ENCODE measurements at places on chromosomes 7 and 10.

GRCh38 chr10:3312403-3312940, 139.9 kb upstream of the PITRM1 start:
- DNase-seq = no peak

DNA sequence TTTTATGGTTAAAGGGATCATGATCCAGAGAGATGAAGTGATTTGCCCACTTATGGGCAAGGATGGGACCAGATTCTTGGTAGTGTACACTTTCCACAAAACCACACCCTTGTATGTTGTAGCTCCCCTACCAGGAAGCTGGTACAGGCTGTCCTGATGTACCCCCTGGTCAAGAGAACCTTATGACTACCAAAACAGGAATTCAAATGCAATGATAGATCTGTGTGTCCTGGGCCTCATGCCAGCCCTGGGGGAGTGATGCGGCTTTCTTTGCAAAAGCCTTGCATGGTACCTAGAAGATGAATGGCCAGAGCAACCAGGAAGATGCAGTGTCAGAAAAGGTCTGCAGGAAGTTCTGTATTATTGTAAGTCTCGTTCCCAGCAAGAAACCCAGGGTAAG, 94.9 kb upstream of the AGK start:
- no peak for DNase-seq

GRCh38 chr7:107167483-107168232, 1.1 kb upstream of the HBP1 start:
- peak; percentile 33 for DNase-seq

GRCh38 chr10:14812271-14812670, 25.6 kb downstream of the CDNF start:
- no peak for DNase-seq

GRCh38 chr7:94177441-94177840, 173.3 kb upstream of the BET1 start:
- DNase-seq = no peak

Data from NCI-H2171 (cell line).